ENCODE measurements at places on chromosomes 3 and 15.

- no peak for DNase-seq
These were observed 63.5 kb downstream of the FEM1B start for GRCh38 chr15:68340726-68341671.

GRCh38 chr3:51799879-51800749 lies 21.1 kb upstream of the IQCF6 start:
- peak; percentile 63 for DNase-seq

GRCh38 chr15:67944010-67944641 lies 104.3 kb upstream of the RNU6-1 start:
- DNase-seq, result no peak

DNA sequence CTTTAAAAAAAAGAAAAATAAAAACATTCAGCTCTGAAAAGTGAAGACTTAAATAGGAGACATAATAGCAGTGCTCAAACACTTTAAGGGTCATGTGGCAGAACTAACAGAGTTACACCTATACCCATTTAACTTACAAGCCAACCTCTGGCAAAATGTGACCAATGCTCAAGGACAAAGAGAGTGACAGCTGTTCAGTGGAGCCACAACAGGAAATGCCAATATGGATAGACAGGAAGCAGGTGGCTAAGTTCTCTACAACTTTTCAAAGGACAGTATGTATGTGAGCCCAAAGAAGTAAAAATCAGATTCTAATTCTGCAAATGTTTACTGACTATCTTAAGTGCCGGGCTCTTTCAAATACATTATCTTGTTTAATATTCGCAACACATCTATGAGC lies 3.4 kb downstream of the TMCC1 start:
- no peak for DNase-seq

- DNase-seq, result no peak
These were observed 613.4 kb downstream of the ZPLD1 start for GRCh38 chr3:103048068-103048722.

- no peak for DNase-seq
These were observed 106.6 kb upstream of the ABI3BP start for GRCh38 chr3:101099791-101100190.

GRCh38 chr3:197444793-197445379 lies 110.9 kb downstream of the BDH1 start:
- DNase-seq, result no peak

DNA sequence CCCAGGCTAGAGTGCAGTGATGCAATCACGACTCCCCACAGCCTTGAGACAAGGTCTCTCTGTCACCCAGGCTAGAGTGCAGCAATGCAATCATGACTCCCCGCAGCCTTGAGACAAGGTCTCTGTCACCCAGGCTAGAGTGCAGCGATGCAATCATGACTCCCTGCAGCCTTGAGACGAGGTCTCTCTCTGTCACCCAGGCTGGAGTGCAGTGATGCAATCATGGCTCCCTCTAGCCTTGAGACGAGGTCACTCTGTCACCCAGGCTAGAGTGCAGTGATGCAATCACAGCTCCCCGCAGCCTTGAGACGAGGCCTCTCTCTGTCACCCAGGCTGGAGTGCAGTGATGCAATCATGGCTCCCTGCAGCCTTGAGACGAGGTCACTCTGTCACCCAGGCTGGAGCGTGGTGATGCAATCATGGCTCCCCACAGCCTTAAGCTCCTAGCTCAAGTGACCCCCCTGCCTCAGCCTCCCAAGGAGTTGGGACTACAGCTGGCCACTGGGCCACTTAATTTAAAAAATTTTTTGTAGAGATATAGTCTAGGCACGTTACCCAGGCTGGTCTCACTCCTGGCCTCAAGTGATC lies 26.1 kb downstream of the TFRC start:
- DNase-seq, result no peak

DNA sequence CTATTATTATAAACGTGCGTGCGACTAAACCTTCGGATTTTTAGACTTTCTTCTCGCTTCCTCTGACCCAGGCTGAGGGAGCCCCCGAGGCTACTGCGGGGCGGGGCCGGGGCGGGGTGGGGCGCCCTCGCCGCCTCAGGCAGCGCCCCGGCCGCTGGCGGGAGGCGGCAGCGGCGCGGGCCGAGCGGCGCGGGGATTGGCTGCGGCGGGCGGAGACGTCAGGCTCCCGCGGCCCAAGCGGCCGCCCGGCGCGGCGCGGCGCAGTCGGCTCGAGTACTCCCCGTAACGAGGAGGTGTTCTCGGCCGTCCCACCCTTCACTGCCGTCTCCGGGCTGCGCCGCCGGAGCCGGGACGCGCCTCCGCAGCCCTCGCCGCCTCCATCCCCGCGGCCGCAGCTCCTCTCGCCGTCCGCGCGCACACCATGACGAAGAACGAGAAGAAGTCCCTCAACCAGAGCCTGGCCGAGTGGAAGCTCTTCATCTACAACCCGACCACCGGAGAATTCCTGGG lies at the start of gene ATP1B3:
ATP1B3 (plus strand) TSS at position 263 of the 510 bp plus-strand sequence; CDS start at position 422, 159 bp downstream.
- DNase-seq, result peak; percentile 11

DNA sequence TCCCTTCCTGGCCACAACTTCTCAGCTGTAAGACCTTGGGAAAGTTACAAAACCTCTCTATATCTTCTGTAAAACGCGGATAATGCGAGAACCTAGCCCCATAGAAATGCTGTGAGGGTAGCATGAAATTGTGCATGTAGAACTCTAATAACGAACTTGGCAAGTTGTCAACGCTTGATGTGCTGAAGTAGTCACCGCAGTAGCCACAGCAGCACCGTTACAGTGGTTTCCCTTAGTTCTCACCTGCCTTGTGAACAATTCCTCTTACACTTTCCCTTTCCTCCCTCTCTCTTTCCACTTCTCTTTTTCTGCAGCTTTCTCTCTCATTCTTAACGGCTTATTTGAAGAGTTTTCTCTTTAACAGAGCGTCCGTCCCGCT lies 447 bp upstream of the SHQ1 start:
- DNase-seq, result no peak

- no peak for DNase-seq
These were observed 2.3 kb downstream of the FBXL22 start for GRCh38 chr15:63599401-63600000.

GRCh38 chr3:114451561-114452018 lies 157.8 kb downstream of the TIGIT start:
- DNase-seq, result no peak

GRCh38 chr15:86016750-86017149 lies 62.9 kb upstream of the AGBL1 start:
- no peak for DNase-seq
